ENCODE measurements at places on chromosomes 6 and 20. TPM values are rescaled to one million over a fixed set of nuclear protein-coding genes. Genes with fewer than 3 reads are reported as not detected.

DNA sequence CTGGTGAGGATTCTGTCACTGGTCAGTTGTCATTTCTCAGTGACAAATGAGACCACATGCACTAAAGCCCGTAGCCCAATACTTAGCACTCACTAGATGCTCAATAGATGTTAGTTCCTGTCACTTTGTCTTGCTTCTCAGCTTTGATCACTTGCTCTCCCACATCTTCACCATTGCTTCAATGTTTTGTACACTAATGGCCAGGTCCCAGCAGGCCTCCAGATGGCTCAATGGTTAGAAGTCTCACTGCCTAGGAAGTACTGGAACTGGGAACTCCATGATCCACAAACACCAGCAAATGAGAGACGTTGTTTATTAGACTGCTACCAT lies 502.8 kb upstream of the JARID2 start:
- H3K27ac ChIP-seq, result no peak overlapping the region
- H3K36me3 ChIP-seq, result no peaks in the 10 kb centered on the region
- no peaks in the 10 kb centered on the region for H3K27me3 ChIP-seq

Gene NKX2-2
- total RNA-seq, result not detected

GRCh38 chr6:167046861-167047495 lies 47.8 kb downstream of the CEP43 start:
- H3K27ac ChIP-seq, result no peak overlapping the region
- no peak overlapping the region for H3K4me3 ChIP-seq
- no peaks in the 10 kb centered on the region for H3K27me3 ChIP-seq
- H3K36me3 ChIP-seq, result peaks cover 11% of the 10 kb centered on the region
- H3K4me1 ChIP-seq, result no peaks in the 10 kb centered on the region

DNA sequence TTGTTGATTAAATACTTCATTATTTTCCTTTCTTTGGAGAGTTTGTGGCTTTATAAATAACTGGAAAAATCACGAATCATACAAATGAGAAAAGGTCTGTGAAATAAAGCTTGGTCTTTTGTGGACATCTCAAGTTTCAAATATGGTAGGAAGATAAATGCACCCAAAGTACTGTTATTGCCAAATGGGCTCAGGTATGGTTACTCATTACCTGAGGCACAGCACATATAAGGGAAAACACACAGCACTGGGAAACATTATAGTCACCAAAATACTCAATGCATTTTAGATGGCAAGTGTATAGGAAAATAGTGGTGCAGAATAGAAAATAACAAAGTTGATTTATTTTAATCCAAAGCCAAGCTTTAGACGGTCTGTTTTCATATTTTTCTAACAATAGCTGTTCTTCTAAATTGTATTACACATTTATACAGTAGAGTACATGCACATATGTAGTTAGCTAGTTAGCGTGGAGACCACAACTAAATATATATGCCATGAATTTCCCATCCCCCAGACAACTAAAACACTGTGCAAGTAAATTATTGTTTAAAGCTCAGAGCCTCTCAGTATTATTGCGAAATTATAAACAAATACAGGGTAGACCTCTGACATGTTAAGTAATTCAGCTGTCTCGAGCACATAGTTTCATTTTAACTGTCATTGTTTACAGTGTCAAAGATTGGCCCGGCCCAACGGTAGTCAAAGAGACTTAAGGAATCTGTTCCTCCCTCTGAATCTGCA lies 336.0 kb downstream of the SYNE1 start:
- DNase-seq, result no peak
- peak overlapping the region; percentile 94 for H3K27ac ChIP-seq
- peaks cover 6% of the 10 kb centered on the region for H3K36me3 ChIP-seq
- no peaks in the 10 kb centered on the region for H3K27me3 ChIP-seq
- H3K4me3 ChIP-seq, result peak overlapping the region; percentile 97

Gene KIZ
- total RNA-seq, result 21.7 TPM

GRCh38 chr6:36805096-36805797 lies 34.0 kb downstream of the CPNE5 start:
- DNase-seq, result no peak
- no peak overlapping the region for H3K27ac ChIP-seq
- no peaks in the 10 kb centered on the region for H3K36me3 ChIP-seq
- H3K4me1 ChIP-seq, result peaks cover 14% of the 10 kb centered on the region
- peaks cover 35% of the 10 kb centered on the region for H3K27me3 ChIP-seq

Gene GJA1
- total RNA-seq, result 140 TPM

DNA sequence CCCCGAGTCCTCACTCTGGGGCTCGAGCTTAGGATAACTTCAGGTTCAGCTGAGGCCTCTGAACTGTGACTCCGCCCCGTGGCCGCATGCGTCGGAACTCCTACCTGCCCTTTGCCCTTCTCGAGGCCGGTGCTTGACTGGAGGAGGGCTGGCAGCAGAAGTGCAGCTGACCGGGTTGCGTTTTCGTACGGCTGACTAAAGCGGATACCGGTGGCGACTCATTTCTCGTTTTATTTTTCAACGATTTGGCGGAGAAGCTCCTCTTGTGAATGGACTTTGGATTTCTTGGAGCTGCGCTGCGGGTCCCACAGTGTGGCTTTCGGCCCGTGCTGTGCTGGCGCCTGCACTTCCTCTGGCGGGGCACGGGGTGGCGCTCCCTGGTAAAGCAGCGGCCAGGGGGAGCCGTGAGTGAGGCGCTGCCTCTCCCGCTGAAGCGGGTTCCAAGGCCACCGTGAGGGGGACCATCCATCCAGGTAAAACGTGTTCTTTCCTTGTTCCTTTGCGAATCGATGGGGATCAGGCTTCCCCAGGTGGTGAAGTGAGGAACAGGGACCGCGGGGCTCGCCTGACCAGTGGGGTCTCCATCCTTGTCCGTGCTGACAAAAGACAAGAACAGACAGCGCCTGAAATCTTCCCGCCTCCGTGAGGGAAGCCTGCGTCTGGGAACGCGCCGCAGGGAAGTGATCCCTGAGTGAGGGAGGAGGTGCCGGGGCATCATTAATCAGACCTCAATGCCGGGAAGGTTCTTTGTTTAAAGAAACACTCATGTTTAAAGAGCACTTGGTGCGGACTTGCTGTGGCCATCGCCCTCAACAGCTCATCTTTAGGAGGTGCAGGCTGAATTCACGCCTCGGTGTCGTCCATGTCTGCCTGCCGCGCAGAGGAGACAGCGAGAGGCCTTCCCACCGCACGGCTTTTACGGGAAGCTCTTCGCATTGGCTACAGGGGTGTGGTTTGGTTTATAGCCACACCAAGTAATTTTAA lies 38.8 kb downstream of the ERMARD start:
- peaks cover 15% of the 10 kb centered on the region for H3K4me1 ChIP-seq
- H3K27me3 ChIP-seq, result peaks cover 10% of the 10 kb centered on the region
- H3K27ac ChIP-seq, result peak overlapping the region; percentile 54
- peak overlapping the region; percentile 73 for H3K4me3 ChIP-seq
- no peaks in the 10 kb centered on the region for H3K36me3 ChIP-seq

DNA sequence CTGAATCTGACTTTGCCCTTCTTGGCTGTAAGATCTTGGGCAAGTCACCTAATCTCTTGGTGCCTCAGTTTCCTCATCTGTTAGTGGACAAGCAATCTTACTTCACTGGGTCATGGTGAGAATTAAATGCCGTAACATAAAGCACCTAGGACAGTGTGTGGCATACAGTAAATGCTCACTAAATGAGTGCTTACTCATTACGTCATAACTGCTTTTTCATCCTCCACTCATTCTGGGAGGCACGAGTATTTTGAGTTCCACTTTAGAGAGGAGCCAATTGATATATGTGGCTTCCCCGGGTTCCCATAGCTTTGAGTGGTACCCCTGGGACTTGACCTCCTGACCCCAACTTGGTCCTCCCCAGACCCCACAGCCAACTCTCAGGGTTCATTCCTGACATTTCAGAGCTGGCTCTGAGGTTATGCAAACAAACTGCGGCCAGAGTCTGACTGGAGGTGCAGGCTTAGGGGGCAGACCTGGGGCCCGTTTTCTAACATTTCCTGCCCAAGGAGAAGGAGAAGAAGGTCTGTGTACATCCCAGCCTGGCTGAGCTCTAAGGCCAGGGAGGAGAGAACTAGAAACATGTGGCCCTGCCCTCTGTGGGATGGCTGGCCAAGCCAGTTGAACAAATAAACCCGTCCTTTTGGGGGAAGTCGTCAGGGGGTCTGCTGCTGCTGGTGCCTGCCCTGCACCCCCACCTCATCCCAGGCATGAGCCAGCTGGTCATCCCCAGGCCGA lies 5.8 kb downstream of the ANGPT4 start:
- H3K27ac ChIP-seq, result no peak overlapping the region
- no peaks in the 10 kb centered on the region for H3K36me3 ChIP-seq
- no peak for DNase-seq
- H3K4me3 ChIP-seq, result no peak overlapping the region
- H3K4me1 ChIP-seq, result peaks cover 3% of the 10 kb centered on the region
- H3K27me3 ChIP-seq, result peaks cover 22% of the 10 kb centered on the region

Gene PARD6B
- total RNA-seq, result 52.2 TPM

- no peak overlapping the region for H3K27ac ChIP-seq
- no peak for DNase-seq
- H3K4me3 ChIP-seq, result no peak overlapping the region
- H3K36me3 ChIP-seq, result no peaks in the 10 kb centered on the region
Observed at GRCh38 chr6:157358287-157358686, 22.7 kb upstream of the ZDHHC14 start.

Gene MEI4
- 1.5 TPM for total RNA-seq

- H3K27ac ChIP-seq, result no peak overlapping the region
- peaks cover 29% of the 10 kb centered on the region for H3K4me1 ChIP-seq
- DNase-seq, result no peak
Observed at GRCh38 chr6:168342636-168343035, 23.1 kb upstream of the DACT2 start.

GRCh38 chr20:10318291-10319024 lies 99.8 kb downstream of the SNAP25 start:
- no peak overlapping the region for H3K4me3 ChIP-seq
- peaks cover 34% of the 10 kb centered on the region for H3K27me3 ChIP-seq
- peaks cover 8% of the 10 kb centered on the region for H3K4me1 ChIP-seq
- DNase-seq, result no peak
- H3K27ac ChIP-seq, result no peak overlapping the region

GRCh38 chr20:19588732-19589131 lies 169.3 kb upstream of the RIN2 start:
- DNase-seq, result no peak
- no peak overlapping the region for H3K27ac ChIP-seq
- H3K4me3 ChIP-seq, result no peak overlapping the region

- no peak overlapping the region for H3K27ac ChIP-seq
- no peaks in the 10 kb centered on the region for H3K36me3 ChIP-seq
- H3K27me3 ChIP-seq, result peaks cover 11% of the 10 kb centered on the region
- H3K4me3 ChIP-seq, result no peak overlapping the region
Observed at GRCh38 chr20:45611054-45611453, 18.5 kb upstream of the WFDC10A start.

DNA sequence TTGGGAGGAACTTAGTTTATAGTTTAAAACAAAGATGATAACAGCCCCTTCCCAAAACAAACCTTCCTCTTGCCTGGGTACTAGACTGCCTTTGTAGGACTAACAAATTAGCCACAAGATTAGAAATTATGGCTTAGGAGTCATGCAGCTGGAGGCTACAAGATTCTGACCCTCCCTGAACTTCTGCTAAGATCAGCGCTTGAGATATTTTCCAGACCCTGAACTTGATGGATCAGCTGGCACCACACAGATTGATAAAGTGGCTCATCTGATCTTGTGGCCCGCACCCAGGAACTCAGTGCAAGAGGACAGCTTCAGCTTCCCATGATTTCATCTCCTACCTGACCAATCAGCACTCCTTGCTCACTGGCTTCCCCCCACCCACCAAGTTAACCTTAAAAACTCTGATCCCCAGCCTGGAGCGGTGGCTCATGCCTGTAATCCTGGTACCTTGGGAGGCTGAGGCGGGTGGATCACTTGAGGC lies 5.9 kb upstream of the SERINC3 start:
- no peak for DNase-seq
- peaks cover 42% of the 10 kb centered on the region for H3K4me1 ChIP-seq
- peak overlapping the region; percentile 43 for H3K27ac ChIP-seq
- no peaks in the 10 kb centered on the region for H3K27me3 ChIP-seq
- no peaks in the 10 kb centered on the region for H3K36me3 ChIP-seq

DNA sequence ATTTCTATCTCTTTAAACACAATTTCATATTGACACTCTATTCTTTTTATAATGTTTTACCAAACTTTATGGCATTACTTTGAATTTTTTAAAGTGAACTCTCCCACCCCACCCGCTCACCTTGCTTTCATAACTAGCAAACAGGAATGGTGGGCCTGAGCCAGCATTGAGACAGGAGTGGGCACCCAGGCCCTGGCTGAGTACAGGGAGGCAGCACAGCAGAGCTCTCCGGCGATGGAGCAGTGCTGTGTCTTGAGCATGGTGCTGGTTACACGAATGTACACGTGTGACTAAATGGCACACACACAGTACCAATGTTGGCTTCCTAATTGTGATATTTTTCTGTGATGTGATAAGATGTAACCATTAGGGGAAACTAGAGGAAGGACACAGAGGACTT lies 4.5 kb downstream of the CST11 start:
- H3K4me1 ChIP-seq, result no peaks in the 10 kb centered on the region
- DNase-seq, result no peak
- no peaks in the 10 kb centered on the region for H3K36me3 ChIP-seq
- H3K27ac ChIP-seq, result no peak overlapping the region

Gene BFSP1
- 5.7 TPM for total RNA-seq

GRCh38 chr20:34249291-34249690 lies 8.1 kb downstream of the ASIP start:
- peaks cover 11% of the 10 kb centered on the region for H3K4me1 ChIP-seq
- no peaks in the 10 kb centered on the region for H3K27me3 ChIP-seq
- DNase-seq, result no peak
- no peak overlapping the region for H3K4me3 ChIP-seq
- H3K36me3 ChIP-seq, result no peaks in the 10 kb centered on the region

DNA sequence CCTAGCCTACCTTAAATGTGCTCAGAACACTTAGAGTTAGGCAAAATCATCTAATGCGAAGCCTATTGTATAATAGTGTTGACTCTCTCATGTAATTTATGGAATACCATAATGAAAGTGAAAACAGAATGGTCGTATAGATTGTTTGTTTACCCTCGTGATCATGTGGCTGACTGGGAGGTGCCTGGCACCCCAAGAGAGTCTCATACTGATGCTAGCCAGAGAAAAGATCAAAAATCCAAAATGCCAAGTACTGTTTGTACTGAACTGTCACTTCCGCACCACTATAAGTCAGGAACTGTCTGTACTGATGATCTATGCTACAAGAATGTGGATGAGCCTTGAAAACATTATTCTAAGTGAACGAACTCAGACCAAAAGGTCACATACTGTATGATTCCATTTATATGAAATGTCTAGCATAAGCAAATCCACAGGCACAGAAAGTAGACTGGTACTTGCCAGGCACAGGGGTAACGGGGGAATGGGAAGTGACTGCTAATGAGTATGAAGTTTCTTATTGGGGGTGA lies 22.4 kb downstream of the ZMYND8 start:
- H3K27me3 ChIP-seq, result no peaks in the 10 kb centered on the region
- peak overlapping the region; percentile 96 for H3K27ac ChIP-seq
- no peak for DNase-seq
- H3K36me3 ChIP-seq, result peaks cover 38% of the 10 kb centered on the region
- H3K4me1 ChIP-seq, result peaks cover 48% of the 10 kb centered on the region

Gene KIF25
- total RNA-seq, result 1.6 TPM

Gene GFRA4
- total RNA-seq, result not detected

Measured in mesothelial cell of epicardium (in vitro differentiated cells).